ENCODE measurements at places on chromosomes 1 and 21.

- DNase-seq: peak; percentile 69
Measured at GRCh38 chr1:151251656-151252470, 2.7 kb upstream of the PSMD4 start.

- DNase-seq: no peak
Measured at GRCh38 chr1:40817791-40818263, 34.2 kb downstream of the KCNQ4 start.

DNA sequence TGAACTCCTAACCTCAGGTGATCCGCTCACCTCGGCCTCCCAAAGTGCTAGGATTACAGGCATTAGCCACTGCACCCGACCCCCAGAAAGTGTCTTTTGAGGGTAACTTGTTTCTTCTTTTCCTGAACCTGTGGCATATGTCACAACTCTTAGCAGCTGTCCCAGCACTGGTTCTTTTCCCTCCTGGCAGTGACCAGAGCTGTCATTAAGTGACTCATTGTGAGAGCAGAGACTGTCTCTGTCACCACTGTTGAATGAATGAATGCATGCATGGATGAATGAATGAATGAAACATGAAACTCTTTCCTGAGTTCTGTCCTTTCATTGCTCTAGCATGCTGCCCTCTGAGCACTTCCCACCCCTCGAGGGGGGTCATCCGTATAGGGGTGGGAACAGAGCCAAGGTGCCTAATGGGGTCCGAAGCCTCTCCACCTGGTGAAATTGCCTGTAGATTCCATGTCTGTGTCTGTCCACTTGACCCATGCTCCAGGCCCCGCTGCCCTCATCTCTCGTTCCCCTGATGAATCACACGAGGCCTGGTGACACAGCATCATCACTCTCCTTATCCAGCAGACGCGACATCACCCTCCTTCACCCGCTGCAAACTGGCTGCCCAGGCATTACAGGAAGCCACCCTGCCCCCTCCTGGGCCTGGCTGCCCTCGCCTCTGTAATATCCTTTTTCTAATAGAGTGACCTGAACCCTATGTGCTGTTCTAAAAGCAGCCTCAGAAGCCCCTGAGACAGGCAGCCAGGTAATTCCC, 75.0 kb downstream of the IGSF21 start:
- DNase-seq: peak; percentile 64

- no peak for DNase-seq
Measured at GRCh38 chr1:204455063-204455830, 39.4 kb downstream of the PIK3C2B start.
